ENCODE measurements at places on chromosomes 3 and 15. TPM values are rescaled to one million over a fixed set of nuclear protein-coding genes. Genes with fewer than 3 reads are reported as not detected.

GRCh38 chr15:95958382-95958781 lies 372.1 kb upstream of the NR2F2 start:
- no peaks in the 10 kb centered on the region for H3K27me3 ChIP-seq
- peaks cover 6% of the 10 kb centered on the region for H3K4me1 ChIP-seq
- DNase-seq, result no peak
- H3K36me3 ChIP-seq, result peaks cover 15% of the 10 kb centered on the region

DNA sequence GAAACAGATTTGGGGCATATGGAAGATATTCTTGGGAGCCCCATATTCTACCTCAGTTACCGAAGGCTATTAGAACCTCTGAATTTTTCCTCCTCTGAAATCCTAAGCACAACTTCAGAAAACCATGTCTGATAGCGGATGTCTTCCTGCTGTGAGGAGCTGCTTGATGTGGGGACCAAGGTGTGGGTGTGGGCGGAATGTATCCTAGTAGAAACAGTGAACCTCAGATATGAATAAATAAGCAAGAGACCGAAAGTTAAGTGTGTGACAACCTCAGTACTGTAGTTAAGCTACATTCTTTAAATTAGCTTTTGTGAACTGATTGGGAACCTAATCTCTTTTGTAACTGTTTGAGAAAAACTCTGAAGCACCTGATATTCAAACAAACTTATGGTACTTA lies 46.9 kb downstream of the SENP2 start:
- H3K27ac ChIP-seq, result no peak overlapping the region
- DNase-seq, result no peak
- H3K4me1 ChIP-seq, result no peaks in the 10 kb centered on the region
- H3K4me3 ChIP-seq, result no peak overlapping the region

Gene CACNA2D2
- 9.9 TPM for total RNA-seq

Gene IDH3A
- total RNA-seq, result 33.8 TPM

- H3K4me1 ChIP-seq, result peaks cover 2% of the 10 kb centered on the region
- H3K4me3 ChIP-seq, result no peak overlapping the region
- H3K27me3 ChIP-seq, result no peaks in the 10 kb centered on the region
- H3K27ac ChIP-seq, result no peak overlapping the region
These were observed 512.1 kb downstream of the GABRG3 start for GRCh38 chr15:27483124-27483523.

Measured in mesothelial cell of epicardium (in vitro differentiated cells).